ENCODE measurements at places on chromosomes 2 and 18. TPM values are rescaled to one million over a fixed set of nuclear protein-coding genes. Genes with fewer than 3 reads are reported as not detected.
A peak's percentile ranks its signal among the peaks of the same experiment; 100 is the strongest.

GRCh38 chr2:140117386-140117785 is 1337.2 kb upstream of the NXPH2 start:
- no peaks in the 10 kb centered on the region for H3K27me3 ChIP-seq
- H3K4me3 ChIP-seq, result no peak overlapping the region
- no peak for DNase-seq
- no peaks in the 10 kb centered on the region for H3K36me3 ChIP-seq
- no peak overlapping the region for H3K27ac ChIP-seq

Gene IL36G
- total RNA-seq, result not detected

- H3K27me3 ChIP-seq, result no peaks in the 10 kb centered on the region
- no peak for DNase-seq
- no peak overlapping the region for H3K4me3 ChIP-seq
- no peak overlapping the region for H3K27ac ChIP-seq
- no peaks in the 10 kb centered on the region for H3K4me1 ChIP-seq
- no peaks in the 10 kb centered on the region for H3K36me3 ChIP-seq
These were observed 344.0 kb downstream of the ARHGAP15 start for GRCh38 chr2:143473216-143473615.

- DNase-seq, result no peak
- no peaks in the 10 kb centered on the region for H3K4me1 ChIP-seq
- H3K4me3 ChIP-seq, result no peak overlapping the region
- peaks cover 3% of the 10 kb centered on the region for H3K36me3 ChIP-seq
These were observed 24.6 kb downstream of the PTRHD1 start for GRCh38 chr2:24768601-24769000.

DNA sequence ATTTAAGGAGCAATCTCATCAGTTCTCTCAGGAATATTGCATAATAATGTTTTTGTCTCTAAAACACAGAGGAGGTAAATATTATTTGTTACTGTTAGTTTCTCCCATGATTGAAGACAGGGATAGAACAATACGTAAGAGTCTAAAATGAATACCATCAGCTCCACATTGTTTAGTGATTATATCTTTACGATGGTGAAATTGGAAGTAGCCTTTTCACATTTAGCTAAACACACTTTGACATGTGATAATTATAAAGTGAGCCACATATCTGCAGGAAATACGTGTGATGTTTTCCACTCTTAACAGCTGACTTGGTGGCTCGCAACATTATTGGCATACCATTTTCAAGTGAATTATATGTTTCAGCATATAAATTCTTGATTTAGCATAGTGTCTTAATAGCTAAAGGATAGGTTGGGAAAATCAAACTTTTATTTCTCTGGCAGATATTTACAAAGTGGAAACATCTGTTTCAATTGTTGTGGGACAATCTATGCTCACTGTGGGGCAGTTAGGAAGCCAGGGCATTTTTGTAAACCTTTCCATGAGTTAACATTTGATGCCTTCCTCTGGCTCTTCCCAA is 208.1 kb upstream of the RASGRP3 start:
- no peak overlapping the region for H3K4me3 ChIP-seq
- no peak for DNase-seq
- no peak overlapping the region for H3K27ac ChIP-seq
- H3K4me1 ChIP-seq, result no peaks in the 10 kb centered on the region

DNA sequence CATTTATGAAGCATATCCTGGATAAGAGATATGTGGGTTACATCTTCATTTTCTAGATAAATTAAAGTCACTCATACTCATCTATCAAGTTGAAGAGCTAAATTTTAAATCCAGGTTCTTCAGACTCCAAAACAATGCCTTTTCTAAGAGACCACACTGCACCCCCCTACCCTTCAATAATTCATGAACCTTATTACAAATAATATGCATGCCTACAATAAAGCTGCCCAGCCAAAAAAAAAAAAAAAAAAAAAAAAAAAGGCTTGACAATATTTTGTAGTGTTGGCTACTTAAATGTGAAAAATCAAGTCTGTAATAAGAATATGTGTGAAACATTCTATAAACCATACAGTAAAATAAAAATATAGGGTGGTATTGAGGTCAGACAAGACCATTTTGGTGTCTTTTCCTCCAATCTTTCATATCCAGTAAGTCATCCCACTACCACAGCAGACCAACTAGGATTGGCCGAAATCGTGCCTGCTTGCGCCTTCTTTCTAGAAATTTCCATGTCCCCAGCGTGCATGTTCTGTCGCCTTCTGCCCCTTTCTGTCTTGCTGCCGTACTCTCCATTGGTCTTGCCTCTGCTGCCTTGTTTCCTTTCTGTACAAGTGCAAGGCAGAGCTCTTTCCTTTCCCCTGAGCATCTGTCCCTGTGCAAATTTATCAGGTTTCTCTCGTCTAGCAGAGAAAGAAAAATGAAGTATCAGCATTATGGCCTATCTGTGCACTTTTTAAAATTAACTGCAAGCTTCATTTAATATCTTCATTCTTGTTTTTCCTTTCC is 92.6 kb upstream of the NDUFV2 start:
- no peak overlapping the region for H3K4me3 ChIP-seq
- H3K4me1 ChIP-seq, result no peaks in the 10 kb centered on the region
- DNase-seq, result no peak
- no peak overlapping the region for H3K27ac ChIP-seq
- H3K27me3 ChIP-seq, result no peaks in the 10 kb centered on the region

- H3K27ac ChIP-seq, result no peak overlapping the region
- no peaks in the 10 kb centered on the region for H3K27me3 ChIP-seq
- H3K4me3 ChIP-seq, result no peak overlapping the region
- no peak for DNase-seq
These were observed 68.1 kb downstream of the DNAJC10 start for GRCh38 chr2:182784058-182784706.

DNA sequence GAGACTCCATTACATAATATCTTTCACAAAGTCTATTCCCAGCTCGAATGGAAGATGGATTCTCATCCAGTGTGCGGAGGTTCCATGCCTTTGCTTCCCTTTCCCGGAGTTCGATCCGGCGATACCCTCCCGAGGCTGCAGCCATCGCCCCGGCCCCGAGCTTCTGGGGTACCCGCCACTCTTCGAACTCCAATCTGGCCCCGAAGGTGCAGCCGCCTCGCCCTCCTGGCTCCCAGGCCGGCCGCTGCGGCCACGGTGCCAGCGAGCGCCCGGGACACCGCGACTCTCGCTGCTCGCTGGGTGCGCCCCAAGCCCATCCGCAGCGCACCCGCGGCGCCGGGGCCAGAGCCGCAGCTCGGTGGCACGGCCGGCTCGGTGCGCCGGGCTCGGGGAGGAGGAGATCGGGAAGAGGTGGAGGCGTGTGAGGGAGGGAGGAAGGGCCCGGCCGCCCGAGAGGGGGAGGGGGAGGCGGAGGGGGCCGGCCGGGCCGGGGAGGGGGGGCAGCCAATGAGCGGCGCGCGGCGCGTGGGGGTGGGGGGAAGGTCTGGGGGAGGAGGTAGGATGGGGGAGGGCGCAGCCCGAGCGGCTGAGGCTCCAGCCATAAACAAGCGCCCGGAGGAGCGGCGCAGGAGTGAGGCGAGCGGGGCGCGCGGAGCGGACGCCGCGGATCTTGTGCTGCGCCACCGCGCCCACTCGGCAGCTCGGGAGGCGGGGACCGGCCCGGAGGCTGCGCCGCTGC is at the start of gene CRIM1:
TSS of gene CRIM1 (plus strand) at position 628 of the 739 bp plus-strand sequence. CDS start 515 bp downstream, outside the sequence.
- H3K4me1 ChIP-seq, result no peaks in the 10 kb centered on the region
- H3K4me3 ChIP-seq, result peak within 1 kb of the TSS; percentile 69

- H3K27ac ChIP-seq, result peak overlapping the region; percentile 99
- peaks cover 4% of the 10 kb centered on the region for H3K4me1 ChIP-seq
- no peaks in the 10 kb centered on the region for H3K27me3 ChIP-seq
- peak overlapping the region; percentile 84 for H3K4me3 ChIP-seq
These were observed 536 bp downstream of the ELP2 start for GRCh38 chr18:36130039-36130831.
